ENCODE measurements at places on chromosomes 2 and 18. TPM values are rescaled to one million over a fixed set of nuclear protein-coding genes. Genes with fewer than 3 reads are reported as not detected.

PECR gene
- 15.4 TPM for polyA plus RNA-seq

TLX2 gene
- not detected for polyA plus RNA-seq

IL36A gene
- polyA plus RNA-seq: not detected

CMPK2 gene
- 0.52 TPM for polyA plus RNA-seq

METAP1D gene
- polyA plus RNA-seq: 6.7 TPM

SPATA3 gene
- not detected for polyA plus RNA-seq

MROH2A gene
- not detected for polyA plus RNA-seq

FN1 gene
- 3,495 TPM for polyA plus RNA-seq

HOXD12 gene
- polyA plus RNA-seq: not detected

ANO7 gene
- 0.70 TPM for polyA plus RNA-seq

COL4A3 gene
- 0.05 TPM for polyA plus RNA-seq

KCNG2 gene
- 0.53 TPM for polyA plus RNA-seq

XDH gene
- 0.59 TPM for polyA plus RNA-seq

DNMT3A gene
- 3.6 TPM for polyA plus RNA-seq

SIGLEC15 gene
- polyA plus RNA-seq: 0.99 TPM

GPR35 gene
- polyA plus RNA-seq: 0.09 TPM

SERPINB7 gene
- polyA plus RNA-seq: 15.6 TPM

SF3B1 gene
- 425 TPM for polyA plus RNA-seq

NT5C1B gene
- polyA plus RNA-seq: not detected

CWC22 gene
- polyA plus RNA-seq: 6.4 TPM

ANKRD53 gene
- polyA plus RNA-seq: 0.58 TPM

RIOK3 gene
- polyA plus RNA-seq: 48.4 TPM

IMPA2 gene
- polyA plus RNA-seq: 3.8 TPM

CFAP65 gene
- not detected for polyA plus RNA-seq

CYS1 gene
- 0.31 TPM for polyA plus RNA-seq

HRH4 gene
- polyA plus RNA-seq: not detected

AQP12A gene
- not detected for polyA plus RNA-seq

TMEM18 gene
- polyA plus RNA-seq: 41.5 TPM

COL3A1 gene
- 519 TPM for polyA plus RNA-seq

ALPG gene
- polyA plus RNA-seq: not detected

FKBP1B gene
- polyA plus RNA-seq: 11.9 TPM

Data from fibroblast of lung (primary cell).